Left lung (tissue), 14 donors: ENCODE measurements at places on chromosomes 12 and 14. TPM values are rescaled to one million over a fixed set of nuclear protein-coding genes. Genes with fewer than 3 reads are reported as not detected.

DNA sequence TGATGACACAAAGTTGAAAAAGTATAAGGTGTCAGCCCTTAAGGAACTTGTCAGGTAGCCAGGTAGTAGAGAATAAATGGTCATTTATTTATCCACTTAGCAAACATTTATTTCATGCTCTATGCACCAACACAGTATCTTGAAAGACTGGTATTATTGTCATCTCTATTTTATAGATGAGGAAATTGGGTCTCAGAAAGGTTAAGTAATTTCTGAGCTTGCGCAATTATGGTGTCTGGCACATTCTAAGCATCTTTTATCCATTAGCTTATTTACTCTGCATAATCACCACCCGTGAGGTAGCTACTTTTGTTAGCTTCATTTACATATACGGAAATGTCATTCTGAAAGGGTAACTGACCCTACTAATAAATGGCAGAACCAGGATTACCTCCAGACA lies 2.5 kb upstream of the UTP20 start:
- no peak overlapping the region for H3K4me3 ChIP-seq
- H3K27ac ChIP-seq = no peak overlapping the region
- no peaks in the 10 kb centered on the region for H3K36me3 ChIP-seq
- H3K4me1 ChIP-seq = peaks cover 7% of the 10 kb centered on the region
- H3K27me3 ChIP-seq = peaks cover 16% of the 10 kb centered on the region

GRCh38 chr14:99679543-99679942 lies 4.6 kb upstream of the CYP46A1 start:
- DNase-seq = no peak
- peaks cover 7% of the 10 kb centered on the region for H3K4me1 ChIP-seq
- H3K4me3 ChIP-seq = no peak overlapping the region
- H3K36me3 ChIP-seq = no peaks in the 10 kb centered on the region
- H3K27ac ChIP-seq = no peak overlapping the region
- H3K27me3 ChIP-seq = no peaks in the 10 kb centered on the region

DNA sequence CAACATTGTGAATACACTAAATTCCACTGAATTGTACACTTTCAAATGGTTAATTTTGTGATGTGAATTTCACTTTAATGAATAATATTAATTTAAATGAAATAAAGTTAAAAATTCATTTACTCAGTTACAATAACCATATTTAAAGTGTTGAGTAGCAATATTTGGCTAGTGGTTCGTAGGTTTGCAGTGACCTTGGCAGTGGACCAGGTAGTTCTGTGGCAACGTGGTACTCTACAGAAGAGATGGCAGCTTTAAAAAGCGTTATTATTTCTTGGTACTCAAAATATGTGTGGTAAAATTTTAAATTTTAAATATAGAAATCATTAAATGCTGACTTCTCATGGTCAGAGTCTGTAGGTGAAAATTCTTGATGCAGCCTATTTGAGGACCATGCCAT lies 51.6 kb downstream of the AEBP2 start:
- no peak overlapping the region for H3K27ac ChIP-seq
- H3K36me3 ChIP-seq = no peaks in the 10 kb centered on the region
- no peaks in the 10 kb centered on the region for H3K27me3 ChIP-seq
- no peak for DNase-seq
- H3K4me3 ChIP-seq = no peak overlapping the region
- no peaks in the 10 kb centered on the region for H3K4me1 ChIP-seq

The KNTC1 gene
- 44.9 TPM for polyA plus RNA-seq

- DNase-seq = no peak
- H3K4me3 ChIP-seq = no peak overlapping the region
- no peak overlapping the region for H3K27ac ChIP-seq
Observed at GRCh38 chr14:98175436-98175835, 1096.6 kb downstream of the BCL11B start.

GRCh38 chr12:42588524-42589464 lies 752 bp downstream of the PRICKLE1 start:
- peaks cover 7% of the 10 kb centered on the region for H3K4me1 ChIP-seq
- H3K27me3 ChIP-seq = peaks cover 63% of the 10 kb centered on the region
- no peaks in the 10 kb centered on the region for H3K36me3 ChIP-seq
- peak overlapping the region; percentile 63 for H3K27ac ChIP-seq
- peak; percentile 77 for DNase-seq

DNA sequence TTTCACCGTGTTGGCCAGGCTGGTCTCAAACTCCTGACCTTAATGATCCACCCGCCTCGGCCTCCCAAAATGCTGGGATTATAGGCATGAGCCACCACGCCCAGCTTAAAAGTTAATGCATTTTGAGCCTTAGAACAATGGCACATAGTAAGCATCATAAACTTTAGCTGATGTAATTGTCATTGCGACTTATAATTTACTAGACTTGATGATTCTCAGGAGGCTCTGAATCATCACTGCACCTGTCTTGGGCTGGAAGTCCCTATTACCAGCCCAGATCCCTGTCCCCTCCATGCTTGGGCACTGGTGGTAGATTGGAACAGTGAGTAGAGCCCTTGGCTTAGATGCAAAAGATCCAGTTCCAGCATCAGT lies 26.1 kb downstream of the KMT5A start:
- H3K27ac ChIP-seq = no peak overlapping the region
- no peak overlapping the region for H3K4me3 ChIP-seq
- no peaks in the 10 kb centered on the region for H3K4me1 ChIP-seq
- H3K27me3 ChIP-seq = no peaks in the 10 kb centered on the region
- peaks cover 88% of the 10 kb centered on the region for H3K36me3 ChIP-seq

DNA sequence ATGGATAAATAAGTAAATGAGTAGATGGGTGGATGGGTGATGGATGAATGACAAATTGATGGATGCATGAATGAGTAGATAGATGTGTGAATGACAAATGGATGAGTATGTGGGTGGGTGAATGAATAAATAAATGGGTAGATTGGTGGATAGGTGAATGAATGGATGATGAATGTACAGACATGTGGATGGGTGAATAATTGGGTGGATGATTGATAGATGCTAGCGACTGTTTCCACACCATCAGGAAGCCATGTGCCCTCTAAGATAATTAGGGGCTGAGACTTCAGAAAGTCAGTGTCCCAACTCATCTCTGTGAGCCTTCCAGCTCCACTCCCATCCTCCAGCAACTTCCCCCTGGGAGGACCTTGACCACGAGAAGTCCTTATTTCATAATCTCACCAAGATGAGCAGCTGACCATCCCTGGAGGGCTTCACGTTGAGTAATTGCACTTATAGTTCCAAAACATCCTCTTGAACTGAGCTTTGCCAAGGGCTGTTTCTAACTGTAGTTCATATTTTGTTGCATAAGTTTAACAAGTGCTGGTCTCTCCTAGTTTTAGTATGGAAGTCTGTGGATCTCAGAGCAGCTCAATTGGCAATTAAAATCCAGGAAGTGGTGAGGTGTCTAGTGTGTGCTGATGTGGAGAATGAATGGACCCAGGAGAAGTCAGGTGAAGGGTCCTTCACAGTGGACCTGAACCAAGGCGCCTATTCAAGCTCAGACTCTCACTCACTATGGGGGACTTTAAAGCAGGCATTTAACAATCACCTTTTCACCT lies 295.7 kb downstream of the ADGRD1 start:
- no peak overlapping the region for H3K27ac ChIP-seq
- no peaks in the 10 kb centered on the region for H3K4me1 ChIP-seq
- H3K27me3 ChIP-seq = no peaks in the 10 kb centered on the region

DNA sequence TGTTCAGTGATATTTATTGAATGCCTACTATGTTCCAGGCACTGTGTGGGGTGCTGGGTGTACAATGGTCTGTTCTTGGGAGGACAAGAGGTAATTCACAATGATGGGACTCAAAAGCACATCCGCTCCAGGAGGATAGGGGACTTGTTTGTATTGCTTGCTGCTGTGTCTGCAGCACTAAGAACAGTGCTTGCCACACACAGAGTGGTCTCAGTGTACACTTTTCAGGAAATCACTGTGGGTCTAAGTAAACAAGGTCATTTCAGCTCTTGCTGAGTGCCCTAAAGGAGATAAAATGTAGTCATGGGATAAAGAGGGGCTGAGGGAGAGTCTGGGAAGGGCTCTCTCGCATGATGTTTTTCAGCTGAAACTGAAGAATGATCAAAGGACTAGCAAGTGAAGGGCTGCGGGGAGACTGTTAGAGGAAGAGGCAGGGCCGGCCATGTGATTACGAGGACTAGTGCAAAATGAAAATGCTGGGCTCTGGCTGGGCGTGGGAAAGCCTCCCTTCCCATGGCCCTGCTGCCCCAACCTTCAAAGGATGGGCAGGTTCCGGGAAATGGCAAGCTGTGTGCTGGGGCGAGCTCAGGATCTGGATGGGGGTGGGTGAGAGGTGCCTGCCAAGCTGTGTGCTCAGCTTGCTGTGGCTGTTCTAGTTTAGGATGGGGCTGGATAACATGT lies 39.1 kb downstream of the ADCK1 start:
- DNase-seq = peak; percentile 18
- no peak overlapping the region for H3K4me3 ChIP-seq
- H3K36me3 ChIP-seq = no peaks in the 10 kb centered on the region
- no peaks in the 10 kb centered on the region for H3K27me3 ChIP-seq
- H3K4me1 ChIP-seq = no peaks in the 10 kb centered on the region

DNA sequence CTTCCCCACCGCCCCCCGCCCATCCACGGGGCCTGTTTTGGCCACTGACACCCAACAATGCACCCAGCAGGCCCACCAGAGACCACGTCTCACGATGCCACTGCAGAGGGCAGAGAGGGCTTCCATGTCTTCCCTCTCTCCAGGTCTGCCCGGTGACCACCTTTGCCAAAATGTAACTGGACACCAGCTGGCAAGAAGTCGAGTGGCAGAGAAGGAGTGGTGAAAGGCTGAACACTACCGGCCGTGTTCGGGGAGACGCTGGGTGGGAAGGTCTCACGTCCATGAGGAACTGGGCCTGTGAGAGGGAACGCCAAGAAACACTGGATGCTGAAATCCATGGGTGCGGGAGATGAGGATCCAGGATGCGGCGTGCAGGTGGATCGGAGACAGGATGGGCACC lies 308.2 kb downstream of the ADGRD1 start:
- no peak overlapping the region for H3K4me3 ChIP-seq
- H3K4me1 ChIP-seq = no peaks in the 10 kb centered on the region
- no peak overlapping the region for H3K27ac ChIP-seq

The ART4 gene
- polyA plus RNA-seq = 0.18 TPM

The NUAK1 gene
- polyA plus RNA-seq = 6.5 TPM

DNA sequence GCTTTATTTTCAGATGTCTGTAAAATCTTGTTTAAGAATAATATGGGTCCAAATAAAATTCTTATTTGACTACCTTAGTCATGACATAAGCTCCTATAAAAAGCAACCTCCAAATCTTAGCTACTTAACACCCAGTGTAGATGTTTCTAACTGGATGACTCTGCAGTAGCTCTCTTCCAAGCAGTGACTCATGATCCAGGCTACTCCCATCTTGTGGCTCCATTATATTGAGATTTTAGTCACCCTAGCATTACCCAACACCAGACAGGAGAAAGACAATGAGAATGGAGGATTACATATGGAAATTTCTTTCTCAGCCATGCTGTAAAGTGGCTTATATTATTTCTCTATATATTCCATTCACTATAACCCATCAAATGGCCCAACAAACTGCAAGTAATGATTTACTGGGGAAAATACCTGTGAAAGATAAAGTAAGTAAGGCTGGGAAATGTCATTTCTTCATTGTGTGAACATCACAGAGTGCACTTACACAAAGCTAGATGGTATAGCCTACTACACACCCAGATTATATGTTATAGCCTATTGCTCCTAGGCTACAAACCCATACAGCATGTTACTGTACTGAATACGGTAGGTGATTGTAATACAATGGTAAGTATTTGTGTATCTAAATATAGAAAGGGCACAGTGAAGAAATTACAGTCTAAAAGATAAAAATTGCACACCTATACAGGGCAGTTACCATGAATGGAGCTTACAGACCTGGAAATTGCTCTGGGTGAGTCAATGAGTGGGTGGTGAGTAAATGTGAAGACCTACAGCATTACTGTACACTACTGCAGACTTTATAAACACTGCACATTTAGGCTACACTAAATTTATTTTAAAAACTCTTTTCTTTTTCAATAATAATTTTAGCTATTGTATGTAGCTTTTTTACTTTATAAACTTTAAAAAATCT lies 163.2 kb downstream of the DYRK2 start:
- no peaks in the 10 kb centered on the region for H3K4me1 ChIP-seq
- H3K36me3 ChIP-seq = no peaks in the 10 kb centered on the region
- H3K27me3 ChIP-seq = no peaks in the 10 kb centered on the region
- H3K4me3 ChIP-seq = no peak overlapping the region
- H3K27ac ChIP-seq = no peak overlapping the region

The KLRG1 gene
- polyA plus RNA-seq = 1.9 TPM
